ENCODE measurements at places on chromosomes 12 and 14.

GRCh38 chr12:13835652-13836051, 145.8 kb downstream of the GRIN2B start:
- no peak for DNase-seq

DNA sequence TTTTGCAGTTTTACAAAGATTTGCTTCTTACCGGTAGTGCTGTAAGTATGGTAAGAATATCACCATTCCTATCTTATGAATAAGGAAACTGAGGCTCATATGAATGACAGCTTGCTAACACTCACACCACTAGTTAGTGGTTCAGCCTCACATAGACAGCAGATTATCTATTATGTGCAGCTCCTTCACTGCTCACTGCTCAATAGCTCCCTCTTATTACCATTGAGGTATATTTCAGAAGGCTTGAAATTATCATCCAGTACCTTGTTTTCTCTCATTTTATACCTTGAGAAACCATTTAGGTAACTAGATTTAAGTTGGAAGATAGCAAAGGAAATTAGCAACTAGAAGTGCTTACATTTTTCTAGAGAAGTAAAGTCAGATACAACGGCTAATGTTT, 15.5 kb downstream of the RIC8B start:
- peak; percentile 39 for DNase-seq

GRCh38 chr14:56860441-56860840, 50.2 kb upstream of the OTX2 start:
- DNase-seq: no peak

DNA sequence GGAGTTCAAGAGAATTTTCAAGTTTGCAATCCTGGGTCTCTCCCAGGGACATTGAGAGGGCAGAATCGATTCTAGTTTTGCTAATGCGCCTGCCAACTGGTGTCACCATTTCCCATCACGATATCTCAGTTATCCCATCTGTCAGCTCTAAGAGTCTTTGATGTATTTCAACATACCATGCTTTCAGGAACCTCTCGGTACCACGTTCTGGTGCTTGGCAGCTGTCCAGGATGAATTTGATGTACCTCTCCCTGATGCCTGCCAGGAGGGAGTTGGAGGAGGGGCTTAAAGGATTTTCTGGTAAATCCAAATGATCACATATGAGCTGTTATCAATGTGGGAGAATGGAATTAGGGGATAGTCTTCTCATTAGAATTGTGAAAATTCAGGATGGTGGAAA, 332.5 kb downstream of the RGS6 start:
- no peak for DNase-seq

- DNase-seq: no peak
Measured at GRCh38 chr12:58413794-58414193, 472.4 kb downstream of the ATP23 start.

DNA sequence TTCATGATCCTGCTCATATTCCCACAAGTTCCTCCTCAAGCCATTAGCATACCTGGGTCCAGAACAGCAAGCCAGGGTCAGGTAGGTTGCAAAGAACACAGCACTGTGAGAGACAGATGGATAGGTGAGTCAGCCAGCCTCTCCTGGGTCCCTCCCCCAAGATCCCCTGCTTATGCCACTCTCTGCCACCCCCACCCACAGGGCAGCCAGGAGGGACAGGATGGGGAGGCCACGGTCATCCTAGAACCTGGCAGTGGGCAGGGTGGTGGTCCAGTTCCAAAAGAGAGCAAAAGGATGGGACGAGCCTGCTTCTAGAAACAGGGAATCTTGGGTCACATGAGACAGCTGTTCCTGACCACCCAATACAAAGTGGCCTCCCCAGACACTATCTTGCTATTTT, 12.7 kb downstream of the FAIM2 start:
- no peak for DNase-seq

DNA sequence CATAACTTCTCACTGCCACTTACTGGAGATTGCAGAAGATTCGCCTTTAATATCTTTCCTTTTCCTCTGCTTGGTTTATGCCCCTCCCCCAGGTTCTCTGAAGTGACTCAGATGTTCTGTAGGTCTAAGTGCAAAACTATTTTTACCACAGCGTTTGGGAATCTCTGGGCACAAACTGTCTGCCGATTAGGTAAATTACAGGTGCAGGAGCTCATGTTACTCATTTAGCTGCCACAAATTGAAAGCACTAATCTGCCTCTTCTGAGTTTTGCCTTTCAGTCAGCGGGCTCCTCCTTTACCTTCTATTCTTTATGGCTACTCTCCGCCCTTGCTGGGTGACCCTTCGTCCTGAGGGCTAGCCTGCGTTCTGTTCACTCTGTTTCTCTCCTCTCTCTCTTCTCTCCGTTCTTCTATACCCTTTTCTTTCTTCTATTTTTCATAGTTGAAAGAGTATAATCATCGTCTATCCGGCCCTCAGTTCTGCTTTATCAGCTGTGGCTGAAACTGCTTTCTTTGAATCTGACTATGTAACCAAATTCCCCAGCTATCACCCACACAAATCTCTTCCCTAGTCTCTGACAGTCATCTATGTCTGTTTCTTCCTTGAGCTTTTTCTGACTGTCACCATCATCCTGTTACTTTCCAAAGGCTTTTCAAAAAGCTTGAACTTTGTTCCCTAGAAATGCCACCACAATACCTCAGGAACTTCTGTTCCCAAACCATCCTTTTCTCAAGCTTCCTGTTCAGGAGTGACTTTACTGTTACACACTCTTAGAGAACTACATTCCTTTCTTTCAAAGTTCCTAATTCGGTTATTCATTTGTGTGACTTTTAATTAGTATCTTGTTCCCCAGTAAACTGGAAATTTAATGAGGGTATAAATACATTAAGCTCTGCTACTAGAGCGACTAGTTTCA, 4.3 kb upstream of the MYF6 start:
- DNase-seq: no peak

DNA sequence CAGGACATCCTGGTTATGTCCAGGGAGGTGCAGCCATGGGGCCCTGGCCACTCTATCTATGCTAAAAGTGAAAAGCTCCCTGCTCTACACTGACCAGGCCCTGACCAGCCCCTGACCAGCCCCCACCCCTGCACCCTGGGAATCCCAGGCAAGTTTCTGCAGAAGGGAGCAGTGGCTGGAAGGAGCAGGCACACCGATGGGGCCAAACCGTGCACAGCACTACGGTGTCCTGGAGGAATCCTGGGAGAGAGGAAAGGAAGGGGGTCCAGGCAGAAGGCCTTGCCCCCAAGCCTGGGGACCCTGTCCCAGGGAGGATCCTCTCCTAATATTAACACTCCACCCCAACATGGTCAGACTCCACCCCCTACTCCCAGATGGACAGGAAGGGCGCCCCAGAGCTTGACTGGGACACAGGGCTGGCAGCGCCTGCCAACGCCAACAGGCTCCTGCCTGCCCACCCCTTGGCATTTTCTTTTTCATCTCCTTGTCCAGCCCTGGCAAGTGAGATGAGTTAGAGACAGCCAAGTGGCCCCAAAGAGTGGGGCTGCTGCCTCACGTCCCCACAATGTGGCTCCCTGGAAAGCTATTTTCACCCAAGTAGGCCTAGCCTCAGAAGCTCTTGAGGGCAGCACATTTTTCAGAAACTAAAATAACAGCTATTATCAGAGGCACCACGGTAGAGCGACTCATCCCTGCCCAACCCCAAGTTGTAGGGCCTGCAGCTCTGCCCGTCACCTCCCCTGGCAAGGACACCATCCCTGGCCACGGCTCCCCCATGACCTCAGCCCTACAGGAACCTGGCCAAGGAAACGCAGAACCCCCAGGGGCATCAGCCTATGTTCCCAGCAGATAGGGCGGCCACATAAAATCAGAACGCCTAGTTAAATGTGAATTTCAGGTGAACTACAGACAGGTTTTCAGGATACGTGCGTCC, 82.6 kb downstream of the SCARB1 start:
- no peak for DNase-seq

GRCh38 chr14:66242001-66242400, 244.2 kb upstream of the CCDC196 start:
- no peak for DNase-seq

DNA sequence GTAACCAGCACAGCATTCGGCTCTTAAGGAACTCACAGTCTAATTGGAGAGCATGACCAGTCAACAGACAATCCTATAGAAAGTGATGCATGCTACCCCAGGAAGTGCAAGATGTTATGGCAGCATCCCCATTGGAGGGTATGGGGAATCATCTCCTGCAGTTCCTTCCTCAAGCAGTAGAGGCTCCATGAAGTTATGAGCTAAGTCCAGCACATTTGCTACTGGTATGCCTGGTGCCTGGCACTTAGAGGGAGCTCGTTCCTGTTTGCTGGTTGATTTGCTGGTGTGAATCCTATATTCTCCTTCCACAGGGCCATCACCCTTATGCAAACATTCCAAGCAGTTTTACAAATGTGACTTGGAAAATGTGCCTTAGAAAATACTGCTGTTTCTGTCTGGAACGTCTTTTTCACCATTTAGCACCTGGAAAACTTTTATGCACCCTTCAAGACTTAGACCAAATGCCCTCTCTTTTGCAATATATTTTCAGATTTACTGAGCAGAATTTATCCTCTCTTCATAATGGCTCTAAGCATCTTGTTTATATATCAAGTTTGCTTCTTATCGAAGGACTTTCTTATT, 136.1 kb upstream of the WSCD2 start:
- DNase-seq: peak; percentile 11

GRCh38 chr12:89299931-89300330, 52.4 kb downstream of the DUSP6 start:
- no peak for DNase-seq

GRCh38 chr14:96168581-96168980, 36.1 kb upstream of the BDKRB2 start:
- no peak for DNase-seq

- DNase-seq: no peak
Measured at GRCh38 chr12:5072311-5072710, 28.6 kb downstream of the KCNA5 start.

DNA sequence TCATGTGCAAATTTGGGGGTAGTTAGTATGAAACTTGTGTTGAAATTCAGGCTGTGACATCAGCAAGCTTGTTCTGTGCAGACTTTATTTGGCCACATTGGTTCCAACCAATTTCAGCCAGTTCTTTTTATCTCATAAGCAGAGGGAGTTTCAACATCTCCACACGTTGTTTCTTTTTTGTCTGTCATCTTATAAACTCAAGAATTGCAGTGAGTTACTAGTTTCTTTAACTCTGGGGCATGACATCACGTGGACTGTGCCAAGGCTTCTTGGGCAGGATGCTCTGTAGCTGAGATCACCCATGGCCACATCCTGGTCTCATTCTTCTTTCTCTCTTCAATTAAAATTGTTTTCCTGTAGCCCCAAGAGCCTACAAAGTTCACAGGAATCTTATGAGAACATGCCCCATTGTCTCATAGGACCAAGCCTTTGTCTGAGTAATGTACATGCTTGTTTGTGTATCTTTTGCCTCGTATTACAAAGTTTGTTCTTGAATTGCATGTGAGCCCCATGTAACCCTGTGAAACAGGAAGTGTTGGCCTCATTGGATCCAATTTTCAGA, 982.0 kb upstream of the TMEM132C start:
- no peak for DNase-seq
